ENCODE measurements at places on chromosomes 13 and 19.

- DNase-seq, result peak; percentile 77
These were observed 94.5 kb downstream of the GNG7 start for GRCh38 chr19:2607712-2608601.

DNA sequence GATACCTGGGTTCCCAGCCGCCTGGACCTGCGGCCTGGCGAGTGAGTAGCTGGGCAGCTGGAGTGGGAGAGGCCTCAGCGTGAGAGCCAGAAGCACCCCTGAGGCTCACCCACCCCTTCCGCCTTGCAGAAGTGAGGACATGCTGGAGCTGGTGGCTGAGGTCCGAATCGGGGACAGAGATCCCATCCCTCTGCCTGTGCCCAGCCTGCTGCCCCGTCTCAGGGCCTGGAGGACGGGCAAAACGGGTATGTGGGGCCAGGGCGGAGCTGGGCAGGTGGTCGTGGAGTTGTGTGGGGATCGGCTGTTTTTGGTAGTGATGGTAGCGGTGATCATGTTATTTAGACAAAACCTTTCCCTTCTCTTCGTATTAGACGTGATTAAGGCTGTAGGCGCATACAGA lies 4.6 kb downstream of the SCAF1 start:
- DNase-seq, result no peak

DNA sequence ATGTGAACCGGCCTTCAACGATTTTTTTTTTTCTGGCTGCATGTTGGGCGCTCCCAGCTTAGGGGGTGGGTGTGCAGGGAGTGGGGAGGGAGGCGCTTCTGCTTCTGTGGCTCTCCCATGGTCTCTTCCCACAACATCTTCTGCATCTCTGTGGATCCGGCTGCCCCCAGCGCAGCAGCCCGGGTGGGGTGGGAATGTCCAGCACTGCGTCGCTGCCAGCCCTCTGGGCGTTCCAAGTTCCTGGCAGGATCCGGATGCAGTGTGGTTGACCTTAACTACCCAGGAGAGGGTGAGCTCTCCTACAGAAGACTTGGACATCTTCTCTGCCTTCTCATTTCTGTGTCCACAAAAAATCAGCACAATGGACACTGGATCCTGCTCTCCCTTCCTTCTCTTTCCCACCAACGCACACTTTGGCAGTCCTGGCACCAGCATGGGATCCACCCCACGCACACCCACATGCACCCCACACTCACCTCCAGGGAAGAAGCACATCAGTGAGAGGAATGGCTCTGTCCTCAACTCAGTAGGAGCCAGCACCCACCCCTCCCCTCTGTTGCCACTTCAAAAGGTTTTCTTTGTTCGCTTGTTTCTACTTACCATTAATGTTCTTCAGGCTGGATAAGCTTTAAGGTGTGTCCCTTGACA lies 177.3 kb downstream of the COL4A1 start:
- no peak for DNase-seq

- DNase-seq, result peak; percentile 1
These were observed 451.7 kb downstream of the EFNB2 start for GRCh38 chr13:106083620-106084350.

DNA sequence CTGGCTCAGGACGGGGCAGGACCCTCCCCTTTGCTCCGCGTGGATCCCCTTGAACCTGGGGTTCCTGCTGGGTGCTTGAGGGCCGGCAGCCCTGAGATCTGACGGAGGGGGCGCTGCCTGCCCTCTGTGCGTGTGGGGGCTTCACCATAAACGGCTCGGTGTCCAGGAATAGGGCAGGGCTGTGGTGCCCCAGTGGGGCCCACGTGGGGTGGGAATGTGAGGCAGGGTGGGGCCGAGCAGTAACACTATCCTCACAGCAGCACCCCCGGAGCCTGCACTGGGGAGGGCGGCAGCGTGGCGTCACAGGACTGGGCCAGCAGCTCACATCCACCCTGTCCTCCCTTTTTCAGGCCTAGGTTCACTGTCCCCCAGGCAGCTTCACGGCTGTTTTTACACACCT lies 38.0 kb downstream of the GAS6 start:
- no peak for DNase-seq

GRCh38 chr19:13366529-13367143 lies 139.6 kb downstream of the CACNA1A start:
- DNase-seq, result no peak

- no peak for DNase-seq
These were observed 17.4 kb downstream of the PPFIA3 start for GRCh38 chr19:49136771-49137171.

- no peak for DNase-seq
These were observed 482.2 kb downstream of the SLITRK5 start for GRCh38 chr13:88153353-88153752.

DNA sequence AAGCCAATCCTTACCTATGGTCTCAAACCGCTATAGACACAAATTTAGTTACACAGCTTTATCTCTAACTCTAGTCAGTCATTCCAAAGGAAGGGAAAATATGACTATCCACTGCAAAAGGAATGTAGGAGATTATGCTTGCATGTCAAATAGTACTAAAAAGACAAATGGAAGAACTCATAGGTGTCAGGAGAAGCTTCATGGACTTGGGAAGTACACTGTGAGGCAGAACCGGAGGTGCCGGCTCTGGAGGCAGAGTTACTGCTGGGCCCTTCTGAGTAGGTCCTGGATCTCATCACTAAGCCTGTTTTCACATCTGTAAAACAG lies 97.5 kb downstream of the FOXO1 start:
- no peak for DNase-seq

DNA sequence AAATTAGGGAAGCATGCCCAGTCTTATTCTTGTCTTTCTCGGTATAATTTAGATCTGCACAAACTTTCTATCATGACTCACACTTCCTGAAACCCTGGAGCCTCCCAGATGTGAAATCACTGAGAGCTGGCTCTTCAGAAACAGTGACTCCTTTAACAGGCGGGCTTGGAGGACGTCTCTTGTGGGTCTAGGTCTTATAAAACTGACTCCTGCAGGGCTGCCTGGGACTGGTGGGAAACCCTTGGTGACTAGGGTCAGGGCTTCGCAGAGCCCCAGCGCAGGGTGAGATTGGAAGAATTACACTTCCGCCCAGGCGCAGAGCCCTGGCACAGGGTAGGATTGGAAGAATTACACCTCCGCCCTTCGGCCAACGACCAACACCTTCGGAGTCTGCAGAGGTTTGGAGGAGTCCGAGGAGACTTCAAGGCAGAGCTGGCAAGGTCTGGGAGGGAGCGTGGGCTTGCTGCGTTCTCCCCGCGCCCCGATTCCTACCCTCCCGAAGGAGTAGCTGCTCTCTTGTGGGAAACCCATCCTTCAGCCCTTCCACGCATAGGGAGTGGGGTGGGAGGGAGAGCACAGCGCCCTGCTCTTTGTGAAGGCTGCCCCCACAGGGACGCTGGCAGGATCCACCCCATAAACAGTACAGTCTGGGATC lies 43.4 kb upstream of the MAP3K10 start:
- peak; percentile 15 for DNase-seq

GRCh38 chr13:46717275-46717674 lies 79.7 kb downstream of the ESD start:
- DNase-seq, result no peak

DNA sequence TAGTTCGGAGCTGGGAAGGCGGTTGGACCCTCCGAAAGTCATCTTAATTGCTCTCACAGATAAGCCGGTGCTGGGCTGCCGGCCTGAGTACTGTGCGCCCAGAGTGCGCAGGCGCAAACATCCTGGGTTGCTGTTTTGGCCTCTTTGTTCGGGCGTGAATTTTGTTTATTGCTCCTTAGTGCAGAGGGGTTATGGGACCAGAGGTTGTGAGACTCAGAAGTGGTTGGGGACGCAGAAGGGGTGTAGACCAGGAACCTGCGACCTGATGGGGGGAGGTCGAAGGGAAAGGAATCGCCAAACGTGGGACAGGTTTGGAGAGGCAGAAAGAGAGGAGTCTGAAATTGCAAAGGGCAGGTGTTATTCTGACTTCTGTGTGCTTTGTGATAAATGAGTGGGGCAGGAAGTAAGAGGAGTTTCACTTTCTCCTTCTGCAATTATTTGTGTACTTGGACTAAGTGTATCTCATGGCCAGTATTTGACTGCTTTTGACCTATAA lies 607 bp upstream of the ZNF566 start:
- peak; percentile 86 for DNase-seq

- peak; percentile 29 for DNase-seq
These were observed 338 bp downstream of the SLC35E1 start for GRCh38 chr19:16571822-16572331.

- no peak for DNase-seq
These were observed 19.9 kb upstream of the SGCG start for GRCh38 chr13:23160638-23161480.

GRCh38 chr13:23722726-23723453 lies 152.7 kb downstream of the TNFRSF19 start:
- no peak for DNase-seq

GRCh38 chr13:53788286-53788685 lies 759.7 kb downstream of the OLFM4 start:
- no peak for DNase-seq
